Fibroblast of skin of right biceps (primary cell): ENCODE measurements at places on chromosomes 3 and 15.

GRCh38 chr3:66449411-66449974, 51.3 kb downstream of the LRIG1 start:
- no peak for DNase-seq

DNA sequence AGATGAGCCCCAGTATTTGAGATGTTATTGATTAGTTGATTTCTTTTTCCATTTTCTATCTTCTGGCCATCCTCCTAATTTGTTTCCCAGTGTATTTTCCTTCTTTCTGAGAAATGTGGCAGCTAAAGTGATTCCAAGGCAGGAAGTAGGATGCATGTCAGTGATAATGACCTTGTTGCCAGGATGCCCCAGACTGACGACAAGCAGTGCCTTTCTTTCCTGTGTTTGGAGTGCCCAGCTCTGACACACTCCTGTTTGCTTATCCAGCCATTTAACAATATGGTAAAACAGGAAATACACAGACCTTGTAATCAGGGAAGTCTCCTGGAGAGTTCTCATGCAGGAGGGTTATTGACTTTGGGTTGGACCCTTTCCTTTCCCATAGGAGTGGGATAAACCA, 20.4 kb downstream of the TMOD2 start:
- DNase-seq = no peak

DNA sequence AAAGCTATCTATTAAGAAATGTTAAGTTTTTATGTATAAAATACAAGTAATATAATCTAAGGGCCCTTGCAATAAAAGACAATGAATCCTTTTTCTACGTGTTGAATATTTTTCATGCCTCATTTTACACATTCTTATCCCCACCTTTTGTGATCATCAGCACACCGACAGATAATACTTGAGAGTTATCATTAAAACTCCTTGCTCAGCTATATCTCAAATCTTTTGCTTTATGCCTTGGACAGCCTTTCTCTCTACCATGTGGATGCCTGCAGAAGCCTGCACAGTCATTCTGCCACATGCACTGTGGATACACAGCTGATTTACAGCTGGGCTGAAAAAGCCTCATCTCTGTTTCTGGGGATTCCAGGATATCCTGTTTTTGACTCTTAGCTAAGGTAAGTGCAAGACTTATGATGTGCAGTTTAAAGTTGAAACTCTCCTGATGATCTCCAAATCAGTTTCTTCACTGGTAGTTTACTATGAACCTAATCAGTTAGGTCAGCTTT, 1565.1 kb downstream of the SI start:
- no peak for DNase-seq

- DNase-seq = no peak
Measured at GRCh38 chr15:68199340-68199739, 5.8 kb downstream of the CALML4 start.

- peak; percentile 42 for DNase-seq
Measured at GRCh38 chr15:55742927-55743728, at the start of gene PRTG. TSS of gene PRTG (minus strand) at chr15:55743152. CDS start at chr15:55742931, 221 bp downstream.

- peak; percentile 35 for DNase-seq
Measured at GRCh38 chr3:79161941-79162340, 605.9 kb downstream of the ROBO1 start.

DNA sequence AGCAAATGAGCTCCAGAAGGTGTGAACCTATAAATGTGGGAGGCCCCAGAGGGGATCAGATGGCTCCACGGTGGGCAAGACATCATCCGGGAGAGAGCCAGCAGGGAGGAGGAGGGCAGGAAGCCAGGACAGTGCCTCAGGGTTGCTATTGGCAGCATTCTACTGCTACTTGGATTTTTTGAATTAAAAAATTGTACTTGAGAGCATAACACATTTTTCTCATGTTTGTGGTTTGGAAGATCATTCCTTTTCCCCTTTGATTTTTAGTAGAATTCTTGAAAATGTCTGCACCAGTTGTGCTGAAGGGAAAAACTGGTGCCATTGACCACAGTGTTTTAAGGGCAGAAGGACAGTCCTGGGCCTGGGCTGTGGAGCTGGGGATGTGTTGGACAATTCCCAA, 59.2 kb downstream of the LYZL4 start:
- peak; percentile 36 for DNase-seq

- no peak for DNase-seq
Measured at GRCh38 chr3:86244905-86245304, 746.0 kb downstream of the VGLL3 start.
